RPMI8226 (cell line): ENCODE measurements at places on chromosomes 5 and 9.

DNA sequence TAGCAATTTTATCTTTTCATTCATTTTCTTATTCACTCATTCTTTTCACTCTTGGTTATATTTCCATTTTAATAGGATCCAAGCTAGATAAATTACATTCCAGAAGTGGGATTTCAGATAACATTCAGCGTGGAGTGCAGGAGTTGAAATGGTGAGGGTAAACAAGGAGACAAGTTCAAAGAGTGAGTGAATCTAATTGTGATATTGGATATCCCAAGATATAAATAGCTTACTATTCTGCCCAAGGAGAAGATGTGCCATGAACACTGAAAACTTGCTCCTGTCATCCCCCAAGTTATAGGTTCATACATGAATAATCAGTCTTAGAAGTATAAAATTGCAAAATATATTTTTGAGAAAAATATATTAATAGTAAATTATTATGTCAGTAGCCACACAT, 459.3 kb downstream of the CETN3 start:
- DNase-seq = no peak

DNA sequence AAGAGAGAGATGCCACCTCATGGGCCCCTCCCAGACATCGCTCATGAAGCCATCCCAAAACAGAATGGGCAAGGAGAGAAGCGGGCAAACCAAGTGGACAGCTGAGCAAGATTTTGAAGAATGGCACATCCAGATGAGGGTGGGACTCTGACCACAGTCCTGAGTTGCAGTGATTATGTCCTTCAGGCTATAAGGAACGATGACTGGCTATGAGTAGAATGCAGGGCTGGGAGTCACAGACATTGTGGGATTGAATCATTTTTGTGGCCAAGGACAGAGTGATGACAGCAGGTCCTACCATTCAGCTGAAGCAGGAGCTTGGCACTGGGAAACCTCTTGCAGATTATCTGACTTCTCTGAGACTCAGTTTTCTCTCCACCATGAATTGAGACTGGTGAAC, 245.7 kb upstream of the SLC30A5 start:
- no peak for DNase-seq

- DNase-seq = no peak
These were observed 47.8 kb downstream of the KCNIP1 start for GRCh38 chr5:170551622-170552021.

GRCh38 chr9:131650254-131650653, 89.6 kb downstream of the RAPGEF1 start:
- DNase-seq = no peak

DNA sequence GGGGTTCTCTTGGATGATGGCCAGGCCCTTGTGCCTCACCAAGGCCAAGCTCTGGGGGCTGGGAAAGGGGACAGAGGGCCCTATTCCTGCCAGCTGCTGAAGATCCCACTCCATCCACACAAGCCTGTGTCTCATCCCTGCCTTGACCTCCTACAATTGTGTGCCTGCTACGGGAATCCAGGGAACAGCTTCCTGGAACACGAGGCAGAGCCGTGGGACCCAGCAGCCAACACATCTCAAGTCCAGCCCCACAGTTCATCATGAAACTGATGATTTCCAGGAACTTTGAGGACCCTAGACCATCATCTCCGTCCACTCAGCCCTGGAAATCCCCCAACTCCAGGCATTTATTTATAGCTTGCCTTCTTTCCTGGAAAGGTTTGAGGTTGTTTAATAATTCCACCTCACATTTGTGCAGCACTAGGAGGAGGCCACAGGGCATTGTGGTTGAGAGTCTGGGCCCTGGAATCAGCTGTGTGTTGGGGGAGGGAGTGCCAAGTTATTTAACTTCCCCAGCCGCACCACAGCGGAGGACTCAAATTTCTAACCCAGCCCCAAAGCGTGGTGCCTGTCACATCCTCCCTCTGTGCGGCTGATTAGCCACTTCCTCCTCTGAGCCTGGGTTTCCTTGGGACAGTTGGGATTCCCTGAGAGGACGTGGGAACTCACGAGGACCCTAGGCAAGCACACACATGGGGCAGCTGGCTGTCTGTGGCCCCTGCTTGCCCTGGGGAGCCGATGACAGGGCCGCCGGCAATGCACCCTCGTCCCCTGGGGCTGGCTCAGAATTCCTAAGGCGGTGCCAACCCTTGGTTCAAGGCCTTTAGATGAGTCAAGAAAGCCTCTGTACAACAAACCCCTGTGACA, 58.2 kb upstream of the GGTA1 start:
- DNase-seq = no peak

GRCh38 chr9:137164370-137165249, 5.2 kb downstream of the LRRC26 start:
- DNase-seq = no peak

GRCh38 chr9:116695438-116695837, 8.3 kb downstream of the TRIM32 start:
- DNase-seq = no peak

DNA sequence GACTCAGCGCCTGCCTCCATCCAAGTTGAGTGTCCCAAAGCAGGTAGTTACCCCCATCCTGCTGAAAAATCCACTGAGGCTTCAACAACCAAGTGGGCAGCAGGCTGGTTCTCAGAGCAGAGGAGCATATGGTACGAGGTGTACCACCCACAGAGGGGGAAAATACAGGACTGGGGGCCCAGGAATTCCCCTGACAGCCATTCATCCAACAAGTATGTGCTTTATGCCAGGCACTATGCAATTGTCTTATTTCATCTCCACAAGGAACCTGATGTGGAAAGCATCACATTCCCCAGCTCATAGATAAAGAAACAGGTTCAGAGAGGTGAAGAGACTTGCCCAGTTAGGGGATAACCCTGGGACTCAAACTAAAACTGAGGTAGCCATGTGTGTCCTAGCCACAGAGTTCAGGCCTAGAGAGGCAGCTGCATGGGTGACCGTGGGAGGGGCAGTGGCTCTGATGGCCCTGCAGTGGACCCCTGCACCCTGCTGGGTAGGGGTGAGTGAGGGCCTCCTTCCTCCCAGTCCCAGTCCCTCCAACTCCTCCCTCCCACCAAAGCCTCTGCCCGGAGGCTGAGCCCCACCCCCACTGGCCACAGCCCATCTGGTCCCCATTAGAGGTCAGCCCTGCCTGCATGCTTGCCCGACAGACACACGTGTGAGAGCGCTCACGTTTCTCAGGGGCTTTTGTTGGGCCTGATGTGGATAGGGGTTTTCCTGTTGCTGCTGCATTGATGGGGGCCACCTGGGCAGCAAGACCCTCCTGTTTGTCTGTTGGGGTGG, 11.5 kb downstream of the PDLIM4 start:
- no peak for DNase-seq

GRCh38 chr9:29208670-29209069, 1635.4 kb upstream of the C9orf72 start:
- no peak for DNase-seq

- no peak for DNase-seq
These were observed 43.4 kb upstream of the NR4A3 start for GRCh38 chr9:99778308-99778707.

- DNase-seq = peak; percentile 5
These were observed 74.4 kb upstream of the ATP10B start for GRCh38 chr5:160926428-160926827.

DNA sequence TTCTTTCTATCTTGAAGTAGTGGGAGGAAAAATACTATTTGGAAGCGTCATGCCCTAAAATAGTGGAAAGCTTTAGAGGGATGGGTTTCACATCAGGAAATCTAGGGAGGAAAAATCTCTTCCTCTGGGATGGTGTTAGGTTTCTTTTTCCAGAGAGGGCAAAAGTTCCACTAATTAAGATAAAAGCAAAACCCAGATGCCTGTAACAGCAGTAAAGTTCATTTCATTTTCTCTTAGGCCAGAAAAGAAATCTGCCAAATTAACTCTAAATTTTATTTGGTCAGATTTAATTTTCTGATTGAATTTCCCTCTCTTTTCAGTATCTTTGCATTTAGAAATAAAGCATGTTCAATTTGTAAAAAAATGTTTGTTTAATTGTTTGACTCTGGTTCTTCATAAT, 88.8 kb downstream of the LURAP1L start:
- DNase-seq = no peak

DNA sequence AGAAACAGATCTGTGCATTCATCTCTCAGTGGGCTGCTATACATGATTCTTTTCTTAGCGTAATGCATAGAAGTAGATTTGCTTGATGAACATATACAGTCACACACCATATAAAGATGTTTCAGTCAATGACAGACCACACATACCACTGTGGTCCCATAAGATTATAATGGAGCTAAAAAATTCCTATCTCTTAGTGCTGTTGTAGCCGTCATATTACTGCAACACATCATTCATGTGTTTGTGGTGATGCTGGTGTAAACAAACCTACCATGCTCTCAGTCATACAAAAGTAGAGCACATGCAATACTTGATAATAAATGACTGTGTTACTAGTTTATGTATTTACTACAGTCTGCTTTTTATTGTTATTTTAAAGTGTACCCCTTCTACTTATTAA, 214.3 kb downstream of the ARHGAP26 start:
- no peak for DNase-seq

GRCh38 chr5:155402927-155403640, 389.5 kb downstream of the KIF4B start:
- DNase-seq = peak; percentile 30

- no peak for DNase-seq
These were observed 27.7 kb upstream of the CTSL start for GRCh38 chr9:87698069-87698809.

- DNase-seq = no peak
These were observed 2023.0 kb upstream of the CDH9 start for GRCh38 chr5:29061381-29061780.

DNA sequence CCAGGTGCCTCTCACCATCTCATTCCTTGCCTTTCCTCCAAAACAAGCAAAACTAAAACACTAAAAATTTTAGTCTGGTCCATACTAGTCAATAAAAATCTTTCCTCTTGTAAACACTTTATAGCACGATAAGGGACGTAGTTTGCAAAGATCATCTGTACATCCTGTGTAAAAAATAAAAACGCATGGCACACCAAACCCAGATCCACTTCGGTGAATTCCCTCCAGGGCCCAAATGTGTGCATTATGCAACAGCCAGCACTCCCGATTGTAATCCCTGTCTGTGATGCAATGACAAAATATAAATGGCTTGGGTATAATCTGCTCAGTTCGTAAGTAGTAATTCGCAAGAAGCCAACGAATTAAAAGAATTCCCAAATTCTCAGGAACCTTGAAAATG, 1.4 kb downstream of the FAM169A start:
- DNase-seq = no peak

- no peak for DNase-seq
These were observed 34.3 kb downstream of the DNAH5 start for GRCh38 chr5:13910201-13910600.

DNA sequence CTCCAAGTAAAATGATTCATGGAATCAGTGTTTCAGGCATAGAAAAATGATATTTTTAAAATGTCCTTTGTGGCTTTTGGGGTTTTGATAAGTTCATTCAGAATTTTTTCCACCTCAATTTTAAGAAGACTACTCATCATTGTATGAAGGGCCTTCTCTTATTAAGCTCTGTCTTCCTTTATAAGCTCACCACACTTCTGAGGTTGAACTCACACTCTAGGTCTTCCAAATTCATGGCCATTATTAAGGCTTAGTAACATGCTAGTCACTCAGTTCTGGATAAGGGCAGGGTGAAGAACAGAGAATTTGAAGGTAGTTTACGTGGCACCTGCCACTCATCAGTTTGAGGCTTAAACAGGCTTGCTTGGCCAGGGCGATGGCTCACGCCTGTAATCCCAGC, 4.2 kb downstream of the MELK start:
- no peak for DNase-seq

- DNase-seq = no peak
These were observed 21.2 kb downstream of the RASGEF1C start for GRCh38 chr5:180187767-180188166.

GRCh38 chr5:121152411-121152810, 688.3 kb downstream of the PRR16 start:
- no peak for DNase-seq

DNA sequence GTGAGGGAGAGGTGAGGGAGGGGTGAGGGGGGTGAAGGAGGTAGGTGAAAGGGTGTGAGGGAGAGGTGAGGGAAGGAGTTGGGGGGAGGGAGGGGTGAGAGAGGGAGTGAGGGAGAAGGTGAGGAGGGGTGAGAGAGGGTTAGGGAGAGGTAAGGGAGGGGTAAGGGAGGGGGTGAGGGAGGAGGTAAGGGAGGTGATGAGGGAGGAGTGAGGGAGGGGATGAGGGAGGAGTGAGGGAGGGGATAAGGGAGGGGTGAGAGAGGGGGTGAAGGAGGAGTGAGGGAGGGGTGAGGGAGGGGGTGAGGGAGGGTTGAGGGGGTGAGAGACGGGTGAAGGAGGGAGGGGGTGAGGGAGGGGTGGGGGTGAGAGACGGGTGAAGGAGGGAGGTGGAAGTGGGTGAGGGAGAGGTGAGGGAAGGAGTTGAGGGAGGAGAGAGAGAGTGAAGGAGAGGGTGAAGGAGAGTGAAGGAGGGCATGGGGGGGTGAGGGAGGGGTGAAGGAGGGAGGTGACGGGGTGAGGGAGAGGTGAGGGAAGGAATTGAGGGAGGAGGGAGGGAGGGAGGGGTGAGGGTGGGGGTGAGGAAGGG, 18.5 kb downstream of the NINJ1 start:
- DNase-seq = peak; percentile 64

DNA sequence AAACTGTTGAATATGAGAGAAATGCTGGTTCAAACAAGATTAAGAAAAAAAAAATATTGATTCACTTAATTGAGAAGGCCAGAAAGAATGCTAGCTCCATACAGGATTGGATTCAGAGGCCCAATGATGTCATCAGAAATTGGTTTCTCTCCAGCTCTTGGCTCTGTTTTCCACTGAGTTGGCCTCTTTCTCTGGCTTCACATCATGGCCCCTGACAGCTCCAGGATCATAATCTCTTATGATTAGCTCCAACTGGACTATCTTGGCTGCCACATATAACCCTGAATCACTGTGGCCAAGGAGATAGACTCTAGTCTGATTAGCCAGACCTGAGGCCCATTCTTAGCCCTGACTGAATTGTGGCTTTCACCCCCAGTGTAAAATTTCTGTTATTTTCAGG, 244.7 kb upstream of the GRAMD2B start:
- DNase-seq = no peak

- peak; percentile 16 for DNase-seq
These were observed 99.9 kb upstream of the TLE4 start for GRCh38 chr9:79471580-79472543.

GRCh38 chr5:882253-883183, 10.1 kb downstream of the BRD9 start:
- no peak for DNase-seq

GRCh38 chr5:62982348-62982747, 403.7 kb downstream of the LRRC70 start:
- no peak for DNase-seq

- no peak for DNase-seq
These were observed 1752.9 kb downstream of the MAT2B start for GRCh38 chr5:165258197-165258771.

DNA sequence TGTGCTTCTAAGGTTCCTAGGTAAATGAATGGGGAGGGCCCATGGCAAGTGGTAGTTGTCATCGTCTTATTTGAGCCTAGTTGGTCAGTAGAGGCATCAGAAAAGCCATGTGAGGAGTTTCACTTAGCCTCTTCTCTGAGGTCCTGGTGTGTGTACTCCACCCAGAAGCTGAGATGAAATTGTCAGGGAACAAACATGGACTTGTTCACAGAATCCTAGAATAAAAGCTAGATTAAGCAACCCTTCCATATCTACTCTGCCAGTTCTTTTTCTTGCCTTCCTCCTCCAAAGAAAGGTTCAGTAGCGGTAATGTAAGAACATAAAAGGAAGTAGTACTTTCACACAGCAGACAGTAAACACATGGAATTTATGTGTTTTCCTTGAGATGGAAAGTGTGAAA, 70.4 kb downstream of the ARHGAP26 start:
- DNase-seq = no peak

GRCh38 chr9:120513825-120514396, 66.1 kb downstream of the CDK5RAP2 start:
- DNase-seq = no peak
